ENCODE measurements at places on chromosomes 3 and 15. TPM values are rescaled to one million over a fixed set of nuclear protein-coding genes. Genes with fewer than 3 reads are reported as not detected.
A peak's percentile ranks its signal among the peaks of the same experiment; 100 is the strongest.

POPDC2 gene
- total RNA-seq: 4.3 TPM

DNA sequence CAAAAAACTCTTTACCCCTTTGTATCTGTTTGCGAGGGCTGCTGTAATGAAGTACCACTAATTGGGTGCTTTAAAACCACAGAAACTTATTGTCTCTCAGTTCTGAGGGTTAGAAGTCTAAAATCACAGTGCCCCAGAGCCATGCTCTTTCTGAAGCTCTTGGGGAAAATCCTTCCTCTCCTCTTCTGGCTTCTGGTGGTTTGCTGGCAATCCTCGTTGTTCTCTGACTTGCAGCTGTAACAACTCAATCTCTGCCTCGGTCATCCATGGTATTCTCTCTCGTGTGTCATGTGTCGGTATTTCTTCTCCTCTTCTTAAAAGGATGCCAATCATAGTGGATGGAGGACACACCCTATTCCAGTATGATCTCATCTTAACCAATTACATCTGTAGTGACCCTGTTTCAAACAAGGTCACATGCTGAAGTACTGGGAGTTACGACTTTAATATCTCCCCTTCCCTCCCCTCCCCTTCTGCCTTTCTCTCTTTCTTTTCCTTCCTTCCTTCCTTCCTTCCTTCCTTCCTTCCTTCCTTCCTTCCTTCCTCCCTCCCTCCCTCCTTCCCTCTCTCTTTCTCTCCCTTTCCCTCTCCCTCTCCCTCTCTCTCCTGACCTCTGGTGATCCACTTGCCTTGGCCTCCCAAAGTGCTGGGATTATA is 6.5 kb upstream of the ARL8B start:
- no peak for DNase-seq

- DNase-seq: peak; percentile 70
Measured at GRCh38 chr3:42831321-42831713, 22.1 kb downstream of the ACKR2 start.

GRCh38 chr15:77329202-77329601 is 90.7 kb downstream of the PEAK1 start:
- no peak for DNase-seq

DNA sequence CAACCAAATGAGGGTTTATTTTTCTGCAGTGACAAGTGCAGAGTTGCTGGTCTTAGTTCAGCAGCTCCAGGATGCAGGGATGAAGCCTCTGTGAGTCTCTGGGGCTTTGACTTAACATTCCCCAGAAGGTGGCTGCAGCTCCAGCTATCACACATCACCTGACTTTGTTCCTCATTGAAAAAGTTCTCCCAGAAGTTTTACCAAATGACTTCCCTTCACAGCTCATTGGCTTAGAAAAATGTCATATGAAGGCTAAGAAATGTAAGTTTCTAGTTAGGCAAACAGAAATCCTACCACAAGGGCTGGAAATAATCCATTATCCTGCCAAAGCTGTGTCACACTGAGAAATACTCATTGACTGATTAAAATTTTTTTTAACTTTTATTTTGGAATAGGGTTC is 184.9 kb downstream of the MINAR1 start:
- DNase-seq: no peak

- DNase-seq: no peak
Measured at GRCh38 chr3:20421-20820, 176.1 kb upstream of the CHL1 start.

- DNase-seq: no peak
Measured at GRCh38 chr3:118792191-118792590, 242.5 kb downstream of the IGSF11 start.

CRABP1 gene
- total RNA-seq: not detected

DLEC1 gene
- 8.6 TPM for total RNA-seq

LTF gene
- not detected for total RNA-seq

- DNase-seq: no peak
Measured at GRCh38 chr3:189907803-189908202, 212.9 kb downstream of the P3H2 start.

DNA sequence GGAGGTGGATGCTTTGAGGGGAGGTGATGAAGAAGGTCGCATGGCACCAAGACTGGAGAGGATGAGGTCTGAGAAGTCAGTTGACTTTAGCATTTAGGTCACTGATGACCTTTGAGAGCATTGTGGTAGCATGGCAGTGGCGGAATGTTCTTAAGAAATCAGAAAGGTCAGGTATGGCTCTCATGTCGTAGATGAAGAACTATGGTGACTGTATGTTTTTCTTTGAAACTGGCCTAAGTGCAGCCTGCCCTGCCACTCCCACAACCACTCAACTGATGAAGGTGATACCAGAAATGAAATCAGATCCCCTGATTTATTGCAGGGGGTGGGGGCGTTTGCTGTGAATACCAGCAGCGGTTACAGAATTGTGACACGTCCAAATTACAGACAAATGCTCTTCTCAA is 102.6 kb downstream of the ITPR1 start:
- DNase-seq: no peak

DNA sequence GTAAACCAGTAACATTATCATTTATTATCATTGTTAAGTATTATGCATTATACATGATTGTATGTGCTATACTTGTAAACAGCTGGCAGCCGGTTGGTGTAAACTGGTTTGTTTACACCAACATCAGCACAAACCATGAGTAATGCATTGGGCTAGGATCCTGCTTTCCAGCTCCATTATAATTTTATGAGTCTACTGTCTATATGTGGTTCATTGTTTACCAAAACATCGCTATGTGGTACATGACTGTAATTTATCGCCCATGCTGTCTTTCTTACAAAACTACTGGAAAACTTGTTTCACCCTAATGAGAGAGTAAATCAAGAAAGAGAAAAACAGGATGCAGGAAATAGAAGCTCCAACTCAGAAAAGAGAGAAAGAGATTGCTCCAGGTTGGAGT is 224.8 kb upstream of the CBLB start:
- no peak for DNase-seq

Measured in T-helper 17 cell (primary cell).